ENCODE measurements at places on chromosomes 7 and 10.

DNA sequence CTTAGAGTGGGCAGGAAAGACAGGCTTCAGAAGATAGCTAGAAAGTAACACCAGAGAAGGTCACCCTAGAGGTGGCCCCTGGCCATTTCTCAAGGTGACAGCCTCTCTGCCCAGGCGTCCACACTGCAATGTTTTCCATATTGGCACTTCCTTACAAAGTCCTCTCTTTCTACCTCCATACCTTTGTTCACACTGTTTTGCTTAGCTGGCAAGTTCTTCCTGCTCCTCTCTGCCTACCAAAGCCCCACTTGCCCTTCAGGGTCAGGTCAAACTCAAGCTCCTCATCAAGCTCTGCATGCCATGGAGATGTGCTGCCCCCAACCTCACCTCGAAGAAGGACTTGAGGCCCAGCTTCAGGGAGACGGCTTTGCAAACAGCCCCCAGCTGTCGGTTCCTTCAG lies 190.9 kb downstream of the KCNMA1 start:
- DNase-seq, result no peak

GRCh38 chr10:4354382-4354812 lies 471.6 kb upstream of the AKR1E2 start:
- DNase-seq, result peak; percentile 91

DNA sequence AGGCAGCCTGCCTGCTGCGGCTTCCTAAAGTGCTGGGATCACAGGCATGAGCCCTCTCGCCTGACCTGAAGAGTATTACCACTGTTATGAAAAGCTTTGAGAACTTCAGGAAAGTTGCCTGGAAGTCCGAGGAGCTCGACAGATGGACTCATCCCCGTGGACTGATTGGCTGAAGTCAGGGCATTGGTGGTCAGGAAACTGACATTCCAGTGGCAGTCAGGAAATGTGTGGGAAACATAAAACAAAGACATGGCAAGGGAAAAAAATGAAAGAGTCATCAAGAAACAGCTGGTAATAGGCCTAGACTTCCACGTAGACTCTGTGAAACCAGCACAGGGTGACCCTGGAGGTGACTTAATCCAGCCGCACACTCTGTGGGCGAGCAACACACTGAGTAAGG lies 123.3 kb downstream of the CDH23 start:
- peak; percentile 30 for DNase-seq

GRCh38 chr7:138527746-138528223 lies 67.7 kb downstream of the TRIM24 start:
- peak; percentile 17 for DNase-seq

DNA sequence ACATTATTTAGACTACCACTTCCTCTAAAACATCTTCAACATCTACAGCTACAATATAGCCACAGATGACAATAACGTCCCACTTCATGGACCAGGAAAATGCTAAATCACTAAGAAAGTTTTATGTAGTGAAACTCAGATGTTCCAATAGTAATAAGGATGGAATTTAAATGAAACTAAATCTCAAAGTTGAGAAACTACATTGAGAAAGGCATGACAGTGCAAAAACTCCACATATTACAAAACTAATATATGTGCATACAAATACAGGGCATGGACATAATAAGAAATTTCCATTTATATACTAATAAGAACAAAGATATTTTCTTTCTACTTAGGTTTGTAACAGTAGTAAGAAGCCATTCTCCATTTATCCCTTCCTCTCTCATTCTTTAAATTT lies 31.1 kb downstream of the POT1 start:
- DNase-seq, result no peak

DNA sequence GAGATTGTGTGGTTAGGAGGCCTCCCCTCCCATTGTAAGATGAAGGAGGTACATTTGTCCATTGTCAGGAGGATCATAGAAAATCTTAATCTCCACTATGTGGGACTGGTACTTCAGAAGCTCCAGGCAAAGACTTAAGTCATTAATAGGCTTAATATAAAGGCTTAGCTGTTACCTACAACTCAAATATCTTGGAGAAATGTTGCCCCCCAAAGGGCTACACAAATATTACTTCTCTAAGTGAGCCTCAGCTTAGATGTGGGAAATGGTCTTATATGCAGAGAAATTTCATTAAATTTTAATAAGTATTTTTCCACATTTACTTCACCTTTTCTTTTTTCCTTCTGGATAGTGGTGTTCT lies 27.2 kb downstream of the TAS2R41 start:
- DNase-seq, result no peak

- DNase-seq, result no peak
Measured at GRCh38 chr7:30843741-30844482, 67.7 kb upstream of the AQP1 start.

DNA sequence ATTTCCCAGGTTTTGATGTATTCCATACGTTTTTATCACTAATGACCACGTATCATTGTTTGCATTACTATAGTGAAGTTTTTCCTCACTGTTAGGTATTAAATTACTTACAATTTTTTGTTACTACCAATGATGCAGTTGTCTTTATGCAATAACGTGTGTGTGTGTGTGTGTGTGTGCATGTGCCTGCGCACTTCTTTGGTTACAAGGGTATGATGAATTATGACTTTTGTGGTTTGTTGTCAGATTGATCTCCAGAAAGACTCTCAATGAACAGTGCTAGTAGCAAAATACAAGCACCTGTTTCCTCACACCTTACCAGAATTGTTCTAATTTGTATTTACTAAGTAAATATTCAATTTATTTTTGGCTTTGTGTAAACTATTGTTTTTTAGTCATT lies 51.5 kb downstream of the MCMBP start:
- DNase-seq, result no peak

GRCh38 chr7:74272305-74273038 lies 16.7 kb upstream of the CLIP2 start:
- peak; percentile 95 for DNase-seq

DNA sequence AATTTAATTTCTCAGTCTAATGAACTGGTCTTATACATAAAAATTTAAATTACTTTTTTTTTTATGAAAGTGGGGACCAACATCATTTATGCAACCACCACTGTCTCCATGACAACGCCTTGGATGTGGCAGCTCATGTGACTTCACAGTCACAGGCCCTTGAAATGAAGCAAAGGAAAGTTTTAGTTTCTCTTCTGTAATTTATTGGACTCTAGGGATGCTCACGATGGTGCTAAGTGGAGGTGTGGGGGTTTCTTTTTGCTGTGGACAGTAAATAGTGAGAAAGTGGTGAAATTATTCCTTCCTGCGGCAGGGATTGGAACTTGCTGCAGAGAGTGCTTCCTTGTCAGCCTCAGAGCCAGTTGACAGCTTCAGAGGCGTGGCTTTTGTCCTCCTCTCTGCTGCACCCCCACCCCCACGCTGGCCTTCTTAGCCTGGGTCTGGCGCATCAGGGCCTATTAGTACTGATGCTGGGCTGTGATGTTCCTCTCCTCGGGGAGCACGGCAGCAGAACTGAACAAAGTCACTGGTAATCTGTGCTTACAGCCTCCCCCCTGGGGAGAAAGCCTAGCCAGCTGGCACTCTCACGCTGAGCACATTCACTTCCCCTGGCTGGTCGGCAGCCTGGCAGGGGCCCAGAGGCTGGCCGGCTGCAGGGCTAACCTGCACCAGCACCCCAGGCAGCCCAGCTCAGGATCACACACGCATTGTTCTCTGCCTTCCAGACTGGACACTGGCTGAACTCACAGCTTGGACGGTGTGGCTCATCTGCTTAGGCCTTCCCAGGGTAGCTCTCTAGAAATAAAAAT lies 517.5 kb upstream of the GALNT17 start:
- DNase-seq, result peak; percentile 83

DNA sequence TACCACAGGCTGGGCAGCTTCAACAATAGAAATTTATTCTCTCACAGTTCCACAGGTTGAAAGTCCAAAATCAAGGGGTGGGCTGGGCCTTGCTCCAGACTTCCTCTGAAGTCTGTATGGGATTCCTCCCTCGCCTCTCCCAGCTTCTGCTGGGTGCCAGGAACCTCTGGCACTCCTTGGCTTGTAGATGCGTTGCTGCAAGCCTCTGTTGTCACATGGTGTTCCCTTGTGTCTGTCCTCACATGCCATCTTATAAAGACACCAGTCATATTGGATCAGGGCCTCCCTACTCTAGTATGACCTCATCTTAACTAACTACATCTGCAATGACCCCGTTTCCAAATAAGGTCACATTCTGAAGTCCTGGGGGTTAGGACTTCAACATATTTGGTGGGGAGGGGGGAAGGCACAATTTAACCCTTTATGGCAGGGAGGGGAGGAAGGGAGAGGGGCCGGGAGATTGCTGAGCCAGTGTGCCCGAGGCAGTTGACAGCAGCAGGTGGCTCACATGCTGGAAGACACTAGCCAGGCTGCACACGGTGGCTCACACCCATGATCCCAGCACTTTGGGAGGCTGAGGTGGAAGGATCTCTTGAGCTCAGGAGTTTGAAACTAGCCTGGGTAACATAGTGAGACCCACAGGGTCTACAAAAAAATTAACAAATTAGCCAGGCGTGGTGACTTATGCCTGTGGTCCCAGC lies 18.8 kb downstream of the ZNF282 start:
- no peak for DNase-seq

DNA sequence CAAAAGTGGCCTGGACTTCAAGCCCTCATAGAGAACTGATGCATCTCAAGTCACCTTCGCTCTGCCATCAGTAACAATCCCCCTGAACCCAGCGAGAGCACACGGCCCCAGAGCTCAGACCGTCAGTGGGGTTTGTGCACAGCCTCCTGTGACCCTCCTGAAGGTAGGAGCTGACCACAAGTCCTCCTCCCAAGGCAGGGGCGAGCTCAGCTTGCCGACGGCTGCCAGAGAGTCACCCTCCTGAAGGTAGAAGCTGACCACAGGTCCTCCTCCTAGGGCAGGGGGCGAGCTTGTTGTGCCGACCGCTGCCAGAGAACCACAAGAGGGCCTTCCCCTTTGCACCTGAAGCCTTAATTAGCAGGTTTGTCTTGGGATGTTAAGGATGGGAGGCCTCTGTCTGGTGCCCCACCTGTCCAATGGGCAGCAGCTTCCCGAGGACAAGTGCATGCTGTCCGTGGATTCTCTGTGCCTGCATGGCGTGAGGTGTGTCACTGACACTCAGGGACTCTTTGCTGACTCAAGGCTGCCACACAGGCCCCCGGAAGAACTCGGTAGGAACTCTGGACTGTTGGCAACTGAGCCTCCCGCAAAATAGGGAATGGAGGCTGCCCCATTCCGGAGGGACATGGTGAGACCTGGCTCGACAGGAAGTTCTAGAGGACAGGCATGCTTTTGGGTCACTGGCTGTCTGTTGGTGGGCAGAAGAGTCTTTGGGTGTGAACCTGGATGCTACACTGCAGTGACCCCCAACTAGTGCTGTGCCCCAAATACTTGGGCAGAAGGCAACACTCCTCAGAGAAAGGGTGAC lies 487.4 kb downstream of the DNAJB6 start:
- DNase-seq, result no peak

- no peak for DNase-seq
Measured at GRCh38 chr7:3538041-3538440, 237.0 kb downstream of the SDK1 start.

- no peak for DNase-seq
Measured at GRCh38 chr7:74656441-74656836, 1.1 kb upstream of the GTF2I start.

DNA sequence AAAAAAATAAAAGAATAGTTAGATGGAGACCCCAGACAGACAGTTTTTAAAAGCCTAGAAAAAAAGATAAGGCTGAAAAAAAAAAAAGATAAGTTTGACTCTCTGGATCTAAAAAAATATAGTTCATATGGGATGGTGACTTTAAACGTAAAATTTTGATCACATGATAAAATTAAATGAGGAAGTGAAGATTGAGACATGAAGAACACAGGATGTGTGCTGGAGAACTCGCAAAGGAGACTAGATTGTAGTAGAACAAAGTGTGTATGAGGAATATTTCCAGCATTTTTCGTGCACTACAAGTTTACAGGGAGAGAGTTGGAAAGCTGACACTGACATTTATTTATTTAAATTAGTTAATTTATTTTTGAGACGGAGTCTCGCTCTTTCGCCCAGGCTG lies 286.4 kb downstream of the PRPF18 start:
- no peak for DNase-seq

DNA sequence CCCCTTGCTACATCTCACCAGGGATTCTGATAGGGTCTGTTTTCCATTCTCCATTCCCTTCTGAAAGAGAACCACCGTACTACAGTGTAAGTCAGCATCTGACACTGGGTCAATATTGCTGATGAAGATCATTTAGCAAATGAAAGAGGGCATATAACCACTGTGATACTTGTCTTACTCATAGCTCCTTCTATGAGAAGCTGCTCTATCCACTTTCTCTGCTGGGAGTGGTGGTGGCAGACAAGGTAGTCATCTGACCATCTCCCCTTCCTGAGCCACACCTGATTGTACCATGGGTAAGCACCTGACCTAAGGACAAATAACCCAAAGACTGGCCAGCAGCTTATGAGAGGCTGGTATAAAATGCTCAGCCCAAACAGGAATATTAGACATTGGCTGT lies 220.4 kb downstream of the DOCK4 start:
- no peak for DNase-seq

- no peak for DNase-seq
Measured at GRCh38 chr10:68717435-68717834, 3.6 kb upstream of the CCAR1 start.

GRCh38 chr7:37234928-37235327 lies 213.7 kb downstream of the ELMO1 start:
- DNase-seq, result no peak

- DNase-seq, result no peak
Measured at GRCh38 chr7:155084969-155085368, 14.8 kb downstream of the HTR5A start.

DNA sequence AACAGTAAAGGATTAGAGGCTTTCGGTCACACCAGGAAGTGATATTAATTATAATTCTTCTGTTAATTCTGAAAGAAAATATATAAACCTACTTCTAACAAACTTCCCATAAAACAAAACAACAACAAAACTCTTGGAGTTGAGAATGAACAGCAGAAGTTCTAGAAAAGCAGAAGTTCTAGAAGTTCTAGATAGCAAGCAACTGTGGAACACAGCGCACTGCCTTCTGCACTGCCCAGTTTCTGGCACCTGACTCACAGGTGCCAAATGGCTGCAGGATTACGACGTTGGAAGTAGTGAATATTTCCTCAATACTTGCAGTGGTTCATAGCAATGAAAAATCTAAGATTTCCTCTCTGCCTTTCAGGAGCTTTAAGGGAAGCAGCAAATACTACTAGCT lies 132.2 kb downstream of the OR13A1 start:
- no peak for DNase-seq

DNA sequence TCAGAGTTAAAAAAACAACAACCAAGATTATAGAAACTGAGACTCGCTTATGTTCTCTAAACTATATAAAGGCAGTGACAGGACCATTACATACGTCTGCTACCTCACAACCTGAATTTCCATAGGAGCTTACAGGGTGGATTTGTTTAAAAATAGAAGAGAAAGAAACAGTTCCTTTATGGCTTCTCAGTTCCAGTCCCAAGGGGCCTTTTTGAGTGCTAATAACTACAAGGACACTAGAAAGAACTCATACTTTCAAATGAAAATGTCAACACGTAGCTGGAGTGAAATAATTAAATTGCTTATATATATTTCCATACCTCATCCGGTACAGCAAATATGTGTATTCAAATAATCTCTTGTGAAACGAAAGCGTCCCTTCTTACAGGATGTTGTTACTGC lies 19.7 kb downstream of the TSPAN12 start:
- DNase-seq, result no peak

- DNase-seq, result peak; percentile 89
Measured at GRCh38 chr7:140517546-140518369, 38.5 kb upstream of the MKRN1 start.

GRCh38 chr10:11297136-11297535 lies 279.5 kb downstream of the CELF2 start:
- no peak for DNase-seq
